ENCODE measurements at places on chromosomes 16 and 17. TPM values are rescaled to one million over a fixed set of nuclear protein-coding genes. Genes with fewer than 3 reads are reported as not detected.
A peak's percentile ranks its signal among the peaks of the same experiment; 100 is the strongest.

DNA sequence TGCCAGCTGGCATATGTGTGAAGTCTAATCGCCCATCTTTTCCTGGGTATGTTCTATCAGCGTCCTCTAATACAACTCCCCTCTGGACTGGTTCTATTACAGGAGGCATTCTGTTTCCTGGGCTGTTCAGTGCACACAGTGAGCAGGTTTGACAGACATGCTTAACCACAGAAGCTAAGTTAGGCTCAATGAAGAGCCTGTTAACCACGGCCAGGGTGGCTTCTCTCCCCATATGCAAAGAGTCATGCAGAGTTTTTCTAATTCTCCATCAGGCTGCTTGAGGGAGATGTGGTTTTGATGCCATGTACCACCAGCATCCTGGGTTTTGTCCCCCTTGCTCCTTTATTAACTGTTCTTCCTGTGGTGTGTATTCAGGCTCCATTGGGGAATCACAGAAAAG is 57.2 kb upstream of the ALOX12 start:
- DNase-seq = no peak

- no peak for DNase-seq
These were observed 155.6 kb upstream of the CNTNAP4 start for GRCh38 chr16:76121636-76122035.

GRCh38 chr17:39193346-39193745 is 4.1 kb downstream of the CACNB1 start:
- DNase-seq = no peak

ATP6V0D1 gene
- total RNA-seq = 113 TPM

DNA sequence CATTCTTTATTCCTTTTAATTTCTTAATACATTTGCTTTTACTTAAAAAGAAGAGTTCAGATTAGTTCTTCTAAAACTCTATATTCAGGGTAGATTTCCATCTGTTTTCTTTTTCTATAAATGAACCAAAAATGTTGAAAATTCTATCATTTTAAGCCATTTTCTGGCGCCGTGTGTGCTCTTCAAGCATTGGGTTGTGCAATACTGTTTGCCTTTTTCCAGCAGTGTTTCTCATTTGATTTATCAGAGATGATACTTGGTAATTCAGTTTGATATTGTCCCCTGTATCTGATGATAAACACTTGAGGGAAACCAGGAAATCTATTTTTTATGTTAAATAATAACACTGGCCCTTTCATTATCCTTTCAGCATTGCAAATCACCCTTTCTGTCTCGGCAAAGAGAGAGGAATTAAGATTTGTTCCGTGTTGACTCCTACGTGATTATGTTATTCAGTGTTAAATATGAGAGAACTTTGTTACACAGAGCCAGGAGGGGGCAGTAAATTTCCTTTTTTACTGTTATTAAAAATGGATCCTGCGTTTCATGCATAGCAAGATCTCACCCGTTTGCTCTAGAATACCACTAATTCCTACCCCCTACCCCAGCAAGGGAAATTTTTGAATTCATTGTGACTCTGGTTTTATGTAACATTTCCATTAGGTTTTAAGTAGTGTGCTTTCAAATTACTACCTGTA is 606.9 kb upstream of the RBFOX1 start:
- no peak for DNase-seq

GRIN2A gene
- 0.08 TPM for total RNA-seq

- no peak for DNase-seq
These were observed 133.9 kb upstream of the CHMP6 start for GRCh38 chr17:80857756-80858171.

- DNase-seq = no peak
These were observed 14.9 kb downstream of the ITPRIPL2 start for GRCh38 chr16:19128454-19129200.

DNA sequence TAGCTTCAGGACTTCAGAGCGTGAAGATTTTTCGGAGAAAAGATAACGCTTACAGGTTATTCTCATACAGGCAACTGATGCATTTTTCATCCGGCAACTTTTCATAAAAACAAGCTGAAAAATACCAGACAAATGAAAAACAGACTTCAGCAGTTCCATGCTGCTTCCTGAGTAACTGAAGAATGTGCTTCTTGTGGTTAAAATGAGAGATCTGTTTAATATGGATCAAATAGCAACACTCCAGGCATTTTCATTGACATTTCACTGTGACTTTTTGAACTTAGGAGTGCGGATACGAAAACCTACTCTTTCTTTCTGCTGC is 705 bp upstream of the PITPNC1 start:
- no peak for DNase-seq

- DNase-seq = no peak
These were observed 910 bp upstream of the RAMP2 start for GRCh38 chr17:42759982-42760651.

- DNase-seq = no peak
These were observed 2.2 kb upstream of the PKMYT1 start for GRCh38 chr16:2982402-2982801.

DNA sequence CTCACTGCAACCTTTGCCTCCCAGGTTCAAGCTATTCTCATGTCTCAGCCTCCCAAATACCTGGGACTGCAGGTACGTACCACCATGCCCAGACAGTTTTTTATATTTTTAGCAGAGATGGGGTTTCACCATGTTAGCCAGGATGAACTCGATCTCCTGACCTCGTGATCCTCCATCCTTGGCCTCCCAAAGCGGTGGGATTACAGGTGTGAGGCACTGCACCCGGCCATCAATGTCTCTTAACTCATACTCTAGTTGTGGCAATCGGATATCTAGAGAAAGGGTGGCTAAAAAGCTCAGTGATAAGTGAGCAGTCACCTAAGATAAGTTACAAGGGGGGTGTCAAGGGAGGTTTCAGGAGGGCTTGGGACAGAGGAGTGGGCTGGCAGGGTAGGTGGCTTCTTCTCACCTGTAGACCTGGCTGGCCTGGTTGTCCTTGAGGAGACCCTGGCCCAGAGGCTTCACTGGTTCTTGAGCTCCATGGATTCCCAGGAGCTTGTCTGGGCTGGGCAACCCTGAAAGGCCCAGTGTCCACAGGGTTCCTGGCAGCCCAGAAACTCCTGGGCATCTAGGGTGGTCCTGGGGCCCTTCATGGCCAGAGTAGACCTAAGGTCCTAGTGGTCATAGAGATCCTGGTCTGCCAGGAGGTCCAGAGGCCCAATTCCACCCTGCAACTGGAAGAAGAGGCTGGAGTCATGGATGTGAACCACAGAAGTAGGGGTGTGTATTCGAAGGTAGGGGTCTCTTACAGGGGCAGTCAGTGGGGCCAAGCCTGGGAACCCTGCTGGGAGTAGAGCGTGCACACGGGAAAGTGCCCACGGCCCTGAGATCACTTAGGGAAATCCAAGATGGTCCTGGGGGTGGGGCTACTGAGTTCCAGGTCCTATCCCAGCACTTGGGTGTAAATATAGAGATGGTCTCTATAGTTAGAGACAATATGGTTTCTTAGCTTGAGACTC is 12.7 kb upstream of the IGFBP4 start:
- no peak for DNase-seq

DNA sequence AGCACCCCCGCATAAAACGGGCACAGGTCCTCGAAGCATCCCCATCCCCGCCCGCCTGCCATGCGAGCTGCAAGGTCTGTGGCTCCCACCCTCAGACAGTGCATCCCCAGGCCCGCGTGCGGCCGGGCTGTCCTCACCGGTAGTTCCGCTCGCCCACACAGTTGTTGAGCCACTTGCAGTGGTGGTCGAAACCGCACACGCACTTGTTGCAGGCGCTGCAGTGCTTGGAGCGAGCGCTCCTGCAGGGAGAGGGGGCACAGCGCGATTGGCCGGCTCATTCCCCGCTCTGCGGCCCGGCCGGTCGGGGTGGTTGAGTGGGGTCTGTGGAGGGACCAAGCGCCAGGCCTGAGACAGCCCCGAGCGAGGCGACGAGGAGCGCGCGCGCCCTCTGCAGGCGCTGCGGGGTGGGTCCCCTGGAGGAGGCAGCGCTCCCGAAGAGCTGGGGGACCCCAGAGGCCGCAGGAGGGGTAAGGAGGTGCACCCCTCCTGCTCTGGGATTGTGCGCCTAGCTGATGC is 6.0 kb upstream of the TPPP3 start:
- peak; percentile 74 for DNase-seq

DNA sequence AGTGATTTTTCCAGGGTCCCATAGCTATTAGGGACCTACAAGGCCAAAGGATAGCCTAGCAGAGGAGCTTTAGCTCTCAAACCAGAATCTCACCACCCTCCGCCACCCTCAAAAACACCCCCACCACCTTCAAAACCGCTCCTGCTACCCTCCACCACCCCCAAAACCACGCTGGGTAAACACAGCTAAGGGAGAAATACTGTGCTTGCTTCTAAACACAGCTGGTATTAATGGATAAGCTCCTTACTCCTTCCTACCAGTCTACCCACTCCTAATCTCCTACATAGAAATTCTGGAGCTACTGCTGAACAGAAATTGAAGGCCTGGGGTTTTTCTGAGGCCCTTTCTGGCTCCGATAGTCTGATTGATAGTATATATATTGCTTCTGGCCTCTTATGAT is 2.2 kb upstream of the LPCAT2 start:
- DNase-seq = no peak

KRTAP2-3 gene
- not detected for total RNA-seq

DNA sequence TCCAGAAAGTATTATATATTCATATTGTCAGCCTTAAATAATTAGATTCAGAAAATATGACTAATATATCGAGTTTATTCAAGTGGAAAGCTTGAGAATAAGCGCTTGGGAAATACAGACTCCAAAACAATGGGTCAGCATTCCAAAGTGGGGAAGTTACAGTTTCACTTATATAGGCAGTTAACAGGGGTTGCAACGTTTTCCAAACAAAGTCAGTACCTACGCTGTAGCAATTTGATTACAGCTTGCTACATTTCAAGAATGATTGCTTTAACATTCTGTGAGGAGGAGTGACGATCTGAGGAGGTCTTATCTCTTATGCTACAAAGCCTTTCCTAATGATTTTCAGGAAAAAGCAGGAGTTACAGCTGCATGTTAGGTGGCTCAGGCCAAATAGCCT is 34.2 kb upstream of the HS3ST3A1 start:
- DNase-seq = no peak

DNA sequence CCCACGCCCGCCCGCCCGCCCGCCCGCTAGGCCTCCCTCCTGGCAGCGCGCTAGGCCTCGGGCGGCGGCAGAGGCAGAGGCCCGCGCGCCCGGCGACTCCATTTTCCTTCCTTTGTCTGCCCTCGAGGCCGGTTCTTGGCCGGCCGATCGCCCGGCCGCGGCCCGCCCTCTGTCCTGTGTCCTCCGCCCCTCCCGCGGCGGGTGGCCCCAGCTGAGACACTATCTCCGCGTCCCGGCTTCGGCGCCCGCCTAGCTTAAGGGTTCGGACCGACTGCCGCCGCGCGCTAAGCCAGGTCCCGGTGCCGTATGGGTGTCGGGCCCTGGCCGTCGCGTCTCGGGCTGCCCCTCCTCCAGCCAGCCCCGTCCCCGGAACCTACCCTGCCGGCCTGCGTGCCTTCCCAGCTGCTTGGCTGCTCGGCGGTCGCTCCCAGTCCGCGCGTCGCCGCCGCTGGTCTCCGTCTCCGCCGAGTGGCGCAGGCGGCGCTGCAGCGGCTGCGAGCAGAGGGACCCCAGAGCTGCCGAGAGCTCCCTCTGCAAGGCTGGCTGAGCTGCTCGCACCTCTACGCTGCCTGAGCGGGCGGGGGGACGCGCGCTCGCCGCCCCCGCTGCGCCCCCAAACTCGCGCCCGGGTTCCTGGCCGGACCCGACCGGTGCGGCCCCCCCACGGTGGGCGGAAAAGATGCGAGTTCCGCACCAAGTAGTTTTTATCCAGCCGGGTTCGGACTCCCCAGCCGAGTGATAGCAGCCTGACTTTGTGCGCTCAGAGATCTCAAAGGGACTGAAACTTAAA is 787 bp downstream of the CTCF start:
- peak; percentile 58 for DNase-seq

DNA sequence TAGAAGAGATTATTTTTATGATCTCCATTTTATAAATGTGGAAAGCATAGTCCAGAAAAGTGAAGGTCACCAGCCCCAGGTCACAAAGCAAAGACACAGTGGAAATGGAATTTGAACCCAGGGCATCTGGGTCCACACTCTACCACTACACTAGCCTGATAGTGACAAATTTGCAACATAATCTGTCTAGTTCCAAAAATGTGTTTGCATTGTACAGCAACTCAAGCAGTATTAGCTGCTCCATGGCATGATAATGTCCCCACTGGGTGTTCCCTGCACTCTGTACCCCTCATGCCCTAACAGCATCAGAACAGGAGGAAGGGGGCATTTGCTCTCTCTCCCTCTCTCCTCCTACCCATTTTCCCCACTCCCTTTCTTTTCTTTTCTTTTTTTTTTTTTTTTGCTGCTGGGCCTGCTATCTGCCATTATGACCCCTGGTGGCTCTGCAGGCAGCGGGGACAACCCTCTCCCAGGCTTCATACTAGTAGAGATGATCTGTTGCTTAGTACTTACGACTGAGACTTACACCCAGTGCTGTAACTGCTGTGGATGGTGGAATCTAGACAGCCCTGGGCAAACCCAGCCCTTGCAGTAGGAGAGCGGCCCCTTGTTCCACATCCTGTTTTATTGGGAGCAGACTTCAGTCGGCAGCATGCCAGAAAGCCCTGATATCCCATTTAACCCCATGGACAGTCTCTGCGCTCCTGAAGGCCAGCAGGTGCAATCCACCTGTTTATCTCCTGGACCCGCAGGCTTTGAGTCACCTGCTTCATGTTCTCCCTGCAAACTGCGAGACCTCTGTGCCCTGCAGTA is 306.3 kb downstream of the SOX9 start:
- DNase-seq = no peak

- DNase-seq = no peak
These were observed 11.8 kb downstream of the GNPTG start for GRCh38 chr16:1363501-1364041.

COG7 gene
- total RNA-seq = 20.0 TPM

TGFB1I1 gene
- total RNA-seq = 45.0 TPM

OTOA gene
- not detected for total RNA-seq

DNA sequence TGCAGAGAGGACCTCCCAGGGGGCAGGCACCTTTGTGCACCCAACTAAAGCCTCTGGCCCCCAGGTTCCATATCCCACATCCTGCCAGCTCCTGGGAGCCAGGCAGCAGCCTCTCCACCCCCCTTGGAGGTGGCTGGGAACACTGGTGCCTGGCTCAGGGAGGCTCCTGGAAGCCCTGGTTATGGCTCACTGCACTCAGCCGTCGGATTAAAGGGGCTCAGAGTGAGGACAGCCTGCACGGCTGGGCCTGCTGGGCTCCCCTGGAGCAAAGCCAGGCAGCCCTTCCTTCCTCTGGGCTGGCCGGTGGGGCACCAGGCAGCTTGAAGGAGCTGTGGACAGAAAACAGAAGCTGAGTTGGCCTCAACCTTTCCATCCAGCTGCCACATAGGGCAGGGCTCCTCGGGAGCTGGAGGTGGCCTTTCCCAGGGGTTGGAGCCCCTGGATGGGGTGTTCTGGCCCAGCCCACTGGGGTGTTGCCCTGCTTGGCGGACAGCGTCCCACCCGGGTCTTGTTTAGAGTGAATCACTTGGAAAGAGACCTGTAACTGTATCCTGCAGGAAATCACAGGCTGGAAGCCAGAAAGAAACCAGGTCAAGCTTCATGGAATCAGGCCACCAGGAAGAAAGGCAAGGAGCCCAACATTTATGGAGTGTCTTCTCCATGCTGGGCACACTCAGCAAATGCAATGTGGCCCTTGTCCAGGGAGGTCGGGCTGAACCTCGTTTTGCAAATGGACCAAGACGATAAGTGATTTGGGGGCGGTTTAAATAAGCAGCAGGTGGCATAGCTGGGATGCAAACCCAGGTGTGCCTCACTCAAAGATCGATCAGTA is 253.3 kb downstream of the SOX9 start:
- no peak for DNase-seq

- no peak for DNase-seq
These were observed 35.9 kb downstream of the DNAJA2 start for GRCh38 chr16:46937536-46937935.

LLGL1 gene
- total RNA-seq = 23.3 TPM

GRCh38 chr17:62064791-62065563 is at the start of gene MED13:
TSS of gene MED13 (minus strand) at chr17:62065278. CDS start at chr17:62065205, 73 bp downstream.
- DNase-seq = peak; percentile 80

- DNase-seq = no peak
These were observed 609.6 kb upstream of the C16orf82 start for GRCh38 chr16:26457095-26457494.
